ENCODE measurements at places on chromosomes 16 and 17.

- no peak for DNase-seq
These were observed 589 bp downstream of the XYLT2 start for GRCh38 chr17:50346313-50347116.

- DNase-seq: no peak
These were observed 17.0 kb downstream of the FAM117A start for GRCh38 chr17:49746791-49747490.

DNA sequence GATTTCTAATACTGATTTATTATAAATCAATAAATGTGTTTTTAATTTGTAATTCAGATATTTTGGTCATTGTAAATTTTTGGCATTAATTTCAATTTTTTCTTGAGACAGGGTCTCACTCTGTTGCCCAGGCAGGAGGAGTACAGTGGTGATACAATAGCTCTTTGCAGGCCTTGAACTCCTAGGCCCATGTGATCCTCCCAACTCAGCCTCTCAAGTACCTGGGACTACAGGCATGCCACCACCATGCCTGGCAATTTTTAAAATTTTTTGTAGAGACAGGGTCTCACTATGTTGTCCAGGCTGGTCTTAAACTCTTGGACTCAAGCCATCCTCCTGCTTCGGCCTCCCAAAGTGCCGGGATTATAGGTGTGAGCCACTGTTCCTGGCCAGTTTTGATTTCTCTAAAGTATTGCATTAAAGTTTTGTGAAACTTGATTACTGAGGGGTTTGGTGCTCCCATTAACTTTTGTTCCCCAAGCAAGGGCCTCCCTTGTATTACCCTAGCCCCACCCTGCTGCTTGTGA, 5.2 kb upstream of the TFAP4 start:
- no peak for DNase-seq

GRCh38 chr16:64174327-64174726, 947.5 kb downstream of the CDH11 start:
- no peak for DNase-seq

DNA sequence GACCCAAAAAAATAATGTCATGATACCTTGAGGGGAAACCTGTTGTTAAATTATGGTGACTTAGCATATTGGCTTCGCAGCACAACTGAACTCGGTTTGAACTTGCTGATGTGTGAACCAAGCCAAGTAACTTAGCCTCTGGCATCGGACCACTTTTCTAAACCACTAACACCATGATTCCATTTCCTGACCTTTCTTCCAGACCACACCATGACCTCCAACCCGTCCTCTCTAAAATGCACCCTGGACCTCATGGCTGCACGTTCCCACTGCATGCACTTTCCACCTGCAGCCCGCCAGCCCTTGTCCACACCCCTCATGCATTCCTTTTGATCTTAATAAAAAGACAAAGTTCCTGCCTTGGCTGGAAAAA, 29.3 kb downstream of the DYNLRB2 start:
- no peak for DNase-seq

DNA sequence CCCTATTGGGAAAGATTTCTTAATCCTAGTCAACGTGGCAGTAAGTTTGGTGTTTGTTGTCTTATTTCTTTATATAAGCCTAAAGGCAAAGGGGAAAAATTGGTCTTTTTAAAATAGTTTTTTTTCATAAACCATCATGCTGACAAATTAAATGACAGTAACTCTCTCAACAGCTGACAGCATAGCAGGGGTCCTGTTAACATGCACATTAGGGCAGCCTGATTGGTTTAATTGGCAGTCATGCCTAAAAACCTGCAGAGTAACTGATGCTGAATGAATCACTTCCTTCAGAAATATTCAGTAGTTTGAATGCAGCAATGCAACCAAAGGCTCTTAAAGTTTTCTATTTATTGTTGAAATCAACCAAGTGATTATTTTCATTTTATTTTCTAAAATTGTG, 85.4 kb downstream of the ITFG1 start:
- DNase-seq: no peak

DNA sequence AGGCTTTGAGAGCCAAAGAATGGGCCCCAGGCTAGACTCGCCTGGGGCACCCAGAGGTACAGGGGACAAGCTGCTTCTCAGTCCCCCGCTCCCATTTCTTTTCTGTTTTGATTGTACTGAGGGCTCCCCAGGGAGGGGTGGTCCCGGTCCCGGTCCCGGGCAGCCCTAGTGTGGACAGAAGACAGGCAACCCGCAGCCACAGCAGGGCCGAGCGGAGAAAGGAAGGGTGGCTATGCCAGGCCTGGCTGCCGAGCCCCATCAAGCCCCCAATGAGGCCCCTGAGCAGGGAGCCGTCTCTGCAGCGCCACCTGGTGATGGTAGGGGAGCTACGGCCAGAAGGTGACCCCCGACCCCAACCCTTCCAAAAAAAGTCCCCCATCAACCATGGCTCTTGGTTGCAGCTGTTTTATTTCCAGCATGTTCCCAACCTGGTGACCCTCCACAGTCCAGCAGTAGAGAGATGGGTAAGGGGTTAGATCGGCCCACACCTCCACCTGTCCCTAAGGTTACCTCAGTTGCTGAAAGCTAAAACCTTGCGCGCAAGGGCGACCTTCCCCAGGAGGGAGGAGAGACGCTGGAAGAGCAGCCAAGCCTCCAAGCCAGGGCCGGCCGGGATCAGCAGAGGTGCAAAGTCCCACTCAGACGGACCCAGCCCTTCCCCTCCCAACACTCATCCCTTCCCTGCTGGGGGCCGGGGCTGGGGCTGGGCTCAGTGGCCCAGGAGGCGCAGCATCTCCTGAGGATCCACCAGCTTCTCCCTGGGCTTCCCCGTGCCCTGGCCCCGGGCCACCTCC, 2.6 kb upstream of the GRIN2C start:
- no peak for DNase-seq

DNA sequence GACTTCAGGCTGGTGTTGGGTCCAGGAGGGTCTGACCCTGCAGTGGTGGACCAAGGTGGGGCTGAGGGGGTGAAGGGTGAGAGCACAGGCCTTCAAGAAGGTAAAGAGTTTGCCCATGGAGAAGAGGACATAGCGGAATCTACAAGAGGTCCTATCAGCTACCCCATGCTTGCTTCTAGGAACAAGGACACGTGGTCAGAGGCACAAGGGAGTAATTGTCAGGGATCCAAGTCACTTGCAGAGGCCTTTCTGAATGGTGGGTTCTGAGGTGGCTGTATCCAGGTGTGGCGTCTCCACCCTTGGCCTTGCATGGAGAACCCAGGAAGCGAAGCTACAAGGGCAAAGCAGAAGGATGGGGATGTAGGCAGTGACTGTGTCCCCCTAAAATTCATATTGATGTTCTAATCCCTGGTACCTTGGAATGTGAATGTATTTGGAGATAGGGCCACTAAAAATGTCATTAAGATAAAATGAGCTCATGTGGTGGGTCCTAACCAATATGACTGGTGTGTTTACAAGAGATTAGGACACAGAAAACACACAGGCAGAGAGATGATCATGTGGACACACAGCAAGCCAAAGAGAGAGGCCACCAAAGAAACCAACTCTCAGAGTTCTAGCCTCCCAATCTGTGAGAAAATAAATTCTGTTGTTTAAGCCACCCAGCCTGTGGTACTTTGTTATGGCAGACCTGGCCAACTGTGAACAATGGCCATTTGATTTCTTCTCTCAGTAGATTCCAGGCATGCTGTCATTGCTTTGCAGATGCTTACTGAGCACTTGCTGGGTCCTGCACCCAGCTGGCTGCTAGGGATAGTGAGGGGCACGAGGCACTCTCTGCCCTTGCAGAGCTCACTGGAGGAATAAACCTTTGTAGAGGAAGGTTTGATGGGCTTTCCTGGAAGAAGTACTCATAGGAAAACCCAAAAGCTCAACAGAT, 75.8 kb downstream of the UTP18 start:
- no peak for DNase-seq

DNA sequence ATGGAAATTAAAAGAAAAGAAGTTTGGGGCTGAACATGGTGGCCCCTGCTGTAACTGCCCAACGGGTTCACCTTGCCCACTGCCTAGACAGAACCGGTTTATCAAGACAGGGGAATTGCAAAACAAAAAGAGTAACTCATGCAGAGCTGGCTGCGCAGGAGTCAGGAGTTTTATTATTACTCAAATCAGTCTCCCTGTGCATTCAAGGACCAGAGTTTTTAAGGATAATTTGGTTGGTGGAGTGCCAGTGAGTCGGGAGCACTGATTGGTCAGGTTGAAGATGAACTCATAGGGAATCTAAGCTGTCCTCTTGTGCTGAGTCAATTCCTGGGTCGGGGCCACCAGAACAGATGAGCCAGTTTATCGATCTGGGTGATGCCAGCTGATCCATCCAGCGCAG, 4.4 kb upstream of the SCPEP1 start:
- no peak for DNase-seq

DNA sequence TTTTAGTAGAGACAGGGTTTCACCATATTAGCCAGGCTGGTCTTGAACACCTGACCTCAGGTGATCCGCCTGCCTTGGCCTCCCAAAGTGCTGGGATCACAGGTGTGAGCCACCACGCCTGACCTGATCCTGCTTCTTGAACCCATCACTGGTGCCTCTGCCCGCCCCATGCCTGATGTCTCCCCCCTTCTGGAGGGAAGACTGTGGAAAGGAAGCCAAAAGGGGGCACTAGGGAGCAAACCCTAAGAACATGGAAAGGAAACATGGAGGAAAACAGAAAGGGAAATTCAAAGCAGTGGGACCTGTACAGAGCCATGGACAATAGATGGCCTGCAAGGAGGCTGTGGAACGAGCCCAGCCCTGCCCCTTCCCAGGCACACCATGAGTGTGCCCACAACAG, 31.1 kb upstream of the FASN start:
- DNase-seq: no peak

GRCh38 chr17:36496018-36496789, 9.7 kb downstream of the ZNHIT3 start:
- DNase-seq: no peak

- DNase-seq: no peak
These were observed 102.8 kb upstream of the PLCG2 start for GRCh38 chr16:81676066-81676882.

Measured in epithelial cell of proximal tubule (primary cell).